ENCODE measurements at places on chromosomes 11 and 22.
A peak's percentile ranks its signal among the peaks of the same experiment; 100 is the strongest.

DNA sequence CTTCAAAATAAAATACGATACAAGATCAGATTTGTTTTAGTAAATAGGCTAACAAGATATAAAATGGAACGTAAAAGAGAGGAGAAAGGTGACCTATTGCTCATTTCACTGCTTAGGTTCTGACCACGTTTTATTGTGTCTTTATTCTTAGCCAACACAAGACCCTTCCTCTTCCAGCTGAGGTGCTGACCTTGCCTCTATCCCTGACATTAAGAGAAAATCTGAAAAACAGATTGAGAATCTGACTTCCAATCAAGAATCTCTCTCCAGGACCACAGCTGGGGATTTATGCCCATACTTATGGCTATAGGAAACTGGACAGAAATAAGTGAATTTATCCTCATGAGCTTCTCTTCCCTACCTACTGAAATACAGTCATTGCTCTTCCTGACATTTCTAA, at the start of gene OR10A5:
Gene OR10A5 (plus strand): TSS at position 301 of the 400 bp plus-strand sequence. CDS start 0 bp downstream, at position 301.
- DNase-seq = no peak

GRCh38 chr11:100575860-100576717, 111.0 kb upstream of the ARHGAP42 start:
- DNase-seq = peak; percentile 34

DNA sequence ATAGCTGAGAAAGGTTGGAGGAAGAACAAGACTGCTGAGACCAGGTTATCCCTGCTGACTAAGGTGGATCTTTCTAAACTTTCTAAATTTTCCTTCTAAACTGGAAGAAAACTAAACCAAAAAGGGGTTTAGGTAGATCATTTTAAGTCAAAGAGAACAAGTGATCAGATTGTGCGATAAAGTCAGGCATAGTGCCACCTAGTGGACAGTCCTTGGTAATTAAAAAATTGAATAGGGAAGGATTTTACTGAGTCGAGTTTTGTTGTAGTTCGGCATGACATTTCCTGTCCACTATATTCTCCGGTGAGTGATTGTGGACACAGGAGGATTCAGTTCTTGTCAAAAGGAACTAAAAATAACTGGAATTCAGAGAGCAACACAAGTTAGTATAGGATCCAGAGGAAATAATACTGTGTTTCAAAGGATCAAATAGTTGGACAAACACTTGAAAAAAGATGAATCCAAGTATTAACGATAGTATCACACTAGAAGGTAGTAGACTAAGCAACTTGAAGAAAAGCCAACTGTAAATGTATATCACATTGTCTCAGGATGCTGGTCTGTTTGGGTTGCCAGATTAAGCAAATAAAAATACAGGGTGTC, 1236.4 kb downstream of the FAM181B start:
- DNase-seq = no peak

- no peak for DNase-seq
Observed at GRCh38 chr11:121024989-121025388, 1.1 kb downstream of the TBCEL start.

DNA sequence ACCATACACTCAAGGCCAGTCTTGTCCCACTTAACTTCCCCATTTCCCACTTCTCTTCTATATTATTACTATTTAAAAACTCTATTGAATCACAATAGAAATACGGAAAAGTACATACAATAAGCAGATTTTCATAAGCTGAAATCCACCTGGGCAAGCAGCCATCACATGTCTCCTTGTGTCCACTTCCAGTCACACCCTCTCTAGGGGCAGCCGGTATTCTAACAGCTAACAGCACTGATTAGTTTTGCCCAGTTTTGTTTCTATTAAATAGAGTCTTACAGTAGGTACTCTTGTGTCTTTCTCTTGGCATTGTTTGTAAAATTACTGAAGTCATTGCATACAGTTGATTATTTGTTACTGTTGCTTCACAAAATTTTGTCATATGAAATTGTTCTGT, 37.8 kb downstream of the PPP6R3 start:
- DNase-seq = no peak

DNA sequence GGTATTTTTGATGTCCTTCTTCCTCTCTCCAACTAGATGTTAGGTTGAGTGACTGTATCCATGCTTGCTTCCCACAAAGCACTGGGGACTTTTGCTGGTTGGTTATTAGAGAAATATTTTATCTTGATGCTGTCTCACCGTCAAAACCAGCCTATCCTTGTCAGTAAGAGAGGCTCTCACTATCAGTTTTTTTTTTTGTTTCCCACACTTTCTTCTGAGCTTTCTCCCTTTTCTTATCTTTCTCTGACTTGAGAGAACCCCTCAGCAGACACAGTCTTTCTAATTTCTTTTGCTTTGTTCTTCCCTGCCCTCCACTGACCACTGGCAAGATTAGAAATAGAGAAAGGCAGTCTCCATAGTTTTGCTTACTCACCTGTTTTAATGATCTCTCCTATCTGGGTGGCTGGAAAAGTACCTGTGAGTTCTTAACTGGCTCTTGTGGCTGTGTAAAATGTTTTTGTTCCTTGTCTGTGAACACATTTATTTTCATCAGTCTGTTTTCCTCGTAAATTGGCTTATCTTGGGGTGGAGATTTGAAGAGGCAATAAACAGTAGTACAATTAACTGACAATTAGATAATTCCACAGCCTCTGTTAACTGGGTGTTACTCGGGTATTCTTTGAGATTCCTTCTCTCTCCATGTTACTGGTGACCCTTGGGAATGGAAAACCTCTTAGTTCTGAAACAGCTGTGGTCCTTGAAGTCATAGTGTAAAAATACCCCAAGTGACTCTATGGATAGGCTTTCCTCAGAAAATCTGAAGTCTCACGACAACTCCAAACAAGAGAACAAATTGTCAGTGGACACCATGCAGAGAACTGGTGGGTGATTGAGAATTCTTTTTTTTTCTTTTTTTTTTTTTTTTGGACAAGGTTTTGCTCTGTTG, at the start of gene NXPE1:
Gene NXPE1 (minus strand): TSS at position 457 of the 886 bp plus-strand sequence. CDS start 8,680 bp downstream, outside the sequence.
- no peak for DNase-seq

DNA sequence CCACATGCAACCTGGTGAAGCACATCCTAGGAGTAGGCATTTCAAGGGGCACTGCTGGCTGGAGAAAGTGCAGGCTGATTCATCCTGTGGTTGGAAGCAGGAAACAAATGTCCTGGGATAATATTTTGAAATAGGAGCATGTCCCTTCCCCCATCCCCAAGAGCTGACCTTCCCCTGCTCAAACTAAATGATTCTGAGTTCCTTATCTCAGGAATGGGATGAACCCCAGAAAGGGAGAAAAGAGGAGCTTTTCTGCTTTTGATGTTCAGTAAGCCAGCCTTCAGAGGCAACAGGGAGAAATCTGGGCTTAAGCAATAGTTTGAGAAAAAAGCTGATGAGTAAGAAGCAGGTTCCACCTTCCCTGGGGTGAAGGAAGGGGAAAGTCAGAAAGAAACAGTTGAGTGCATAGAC, 19.5 kb upstream of the SPON1 start:
- DNase-seq = peak; percentile 27

DNA sequence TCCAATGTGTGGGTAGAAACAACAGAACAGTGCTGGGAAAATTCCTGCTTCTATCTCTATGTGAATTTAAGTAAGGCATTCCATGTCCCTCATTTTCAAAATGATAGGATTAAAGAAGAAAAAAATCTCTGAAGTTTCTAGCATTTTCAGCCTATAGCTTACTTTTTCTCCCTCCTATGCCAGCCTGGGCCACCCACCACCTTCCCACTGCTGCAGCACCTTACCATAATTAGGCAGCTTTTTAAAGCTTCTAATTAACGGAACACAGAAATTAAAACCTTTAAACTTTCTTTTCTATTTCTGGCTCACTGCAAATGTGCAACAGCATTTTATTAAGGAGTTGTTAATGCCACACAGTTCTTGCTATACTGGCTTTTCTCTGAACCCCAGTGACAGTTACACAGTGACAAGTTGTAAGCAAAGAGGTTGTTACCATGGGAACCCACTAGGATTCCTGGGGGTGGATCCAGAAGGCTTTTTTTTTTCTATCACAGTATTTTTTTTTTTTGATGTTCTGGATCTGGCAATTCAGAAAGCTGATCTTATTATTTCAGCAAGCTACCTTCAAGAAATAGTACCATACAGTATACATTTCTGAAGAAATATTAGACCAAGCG, 20.2 kb downstream of the CELF1 start:
- DNase-seq = no peak

GRCh38 chr22:39941601-39942000, 18.6 kb upstream of the TMA7B start:
- no peak for DNase-seq

DNA sequence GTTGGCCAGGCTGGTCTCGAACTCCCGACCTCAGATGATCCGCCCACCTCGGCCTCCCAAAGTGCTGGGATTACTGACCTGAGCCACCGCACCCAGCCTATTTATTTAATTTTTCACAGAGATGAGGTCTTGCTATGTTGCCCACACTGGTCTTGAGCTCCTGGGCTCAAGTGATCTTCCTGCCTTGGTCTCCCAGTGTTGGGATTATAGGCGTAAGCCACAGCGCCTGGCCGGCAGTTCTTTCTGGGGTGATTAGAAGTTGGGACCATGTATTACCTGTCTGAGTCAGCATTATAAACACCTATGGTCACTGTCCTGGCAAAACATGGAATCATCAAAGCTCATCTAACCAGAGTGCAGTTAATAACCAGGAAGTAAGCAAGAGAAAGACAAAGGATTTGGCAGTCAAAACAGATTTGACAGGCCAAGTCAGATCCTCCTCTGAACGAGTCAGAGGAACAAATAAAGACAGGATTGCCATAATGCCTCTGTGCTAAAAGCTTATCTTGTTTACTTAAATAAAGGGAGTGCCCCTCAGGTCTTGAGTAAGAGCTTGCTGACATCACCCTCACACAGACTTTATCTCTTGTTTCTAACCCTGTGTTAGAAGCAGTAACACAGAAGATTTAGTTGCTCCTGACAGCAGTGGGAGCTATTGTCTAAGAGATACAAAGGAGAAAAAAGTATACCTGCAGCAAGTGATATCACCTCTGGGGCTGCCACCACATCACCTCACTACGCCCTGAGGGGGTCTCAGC, 3.7 kb downstream of the SERPIND1 start:
- peak; percentile 79 for DNase-seq

DNA sequence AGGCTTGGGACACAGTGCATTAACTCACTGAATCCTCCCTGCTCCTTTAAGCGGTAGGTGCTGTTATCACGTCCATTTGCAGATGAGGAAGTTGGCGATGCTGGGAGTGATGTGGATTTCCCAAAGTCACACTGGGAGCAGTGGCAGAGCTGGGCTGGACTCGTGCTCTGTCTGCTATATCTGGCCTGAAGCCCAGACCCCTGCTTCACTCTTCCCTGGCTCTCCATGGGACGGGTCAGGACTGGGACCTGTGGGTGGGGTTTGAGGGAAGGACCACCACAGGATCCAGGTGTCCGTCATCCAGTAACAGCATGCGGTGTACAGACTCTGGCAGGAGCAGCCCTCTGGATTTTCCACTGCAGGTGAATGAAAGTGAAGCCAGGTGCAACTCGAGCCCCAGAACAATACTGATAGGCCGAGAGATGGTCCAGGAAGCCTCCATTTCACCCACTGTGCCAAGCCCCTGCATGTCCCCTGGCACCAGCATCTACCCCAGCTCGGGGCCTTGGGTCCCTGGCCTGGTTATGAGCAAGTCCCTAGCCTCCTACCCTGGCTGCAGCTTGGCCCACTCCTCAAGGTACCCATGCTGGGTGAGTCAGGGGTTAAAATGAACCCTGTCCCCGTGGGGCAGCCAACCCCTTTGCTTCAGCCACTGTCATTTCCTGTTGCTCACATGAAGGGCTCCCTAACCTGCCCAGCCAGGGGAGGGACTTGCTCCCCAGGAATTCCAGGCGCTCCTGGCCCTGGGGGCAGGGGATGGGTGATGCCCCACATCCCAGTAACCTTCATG, 4.2 kb downstream of the USP2 start:
- DNase-seq = no peak

GRCh38 chr11:58039589-58039988, 8.8 kb downstream of the OR6Q1 start:
- DNase-seq = no peak

GRCh38 chr11:118846181-118846935, 37.3 kb upstream of the CXCR5 start:
- DNase-seq = no peak

DNA sequence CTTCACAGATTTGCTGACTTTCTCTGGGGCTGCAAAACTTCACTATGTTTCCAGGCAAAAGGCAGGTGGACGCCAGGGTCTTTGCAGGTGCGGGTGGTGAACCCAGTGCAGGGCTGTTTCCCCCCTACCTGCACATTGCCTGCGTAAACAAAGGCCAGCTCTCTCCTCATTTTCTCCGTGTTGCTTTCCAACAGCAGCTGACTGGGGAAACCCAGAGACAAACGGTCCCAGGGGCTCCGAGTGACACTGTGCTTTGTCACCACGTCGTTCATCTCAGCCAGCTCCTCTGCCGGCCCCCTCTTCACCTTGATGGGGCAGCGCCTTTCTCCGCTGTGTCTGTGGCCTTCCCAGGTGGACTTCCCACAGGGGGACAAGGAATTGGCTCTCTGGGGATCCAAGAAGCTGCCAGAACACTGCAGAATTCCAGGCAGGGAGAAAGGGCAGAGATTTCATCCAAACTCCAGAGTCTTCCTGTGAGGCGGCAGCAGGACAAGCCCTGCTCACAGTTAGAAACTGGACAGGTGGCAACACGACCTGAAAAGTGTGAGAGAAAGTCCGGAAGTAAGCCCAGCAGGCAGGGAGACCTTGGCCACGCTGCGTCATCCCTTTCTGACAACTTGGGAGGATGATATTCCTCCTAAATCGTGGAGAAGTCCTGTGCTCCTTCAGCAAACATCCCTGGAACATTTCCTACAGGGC, 1493.7 kb downstream of the TBC1D22A start:
- no peak for DNase-seq

DNA sequence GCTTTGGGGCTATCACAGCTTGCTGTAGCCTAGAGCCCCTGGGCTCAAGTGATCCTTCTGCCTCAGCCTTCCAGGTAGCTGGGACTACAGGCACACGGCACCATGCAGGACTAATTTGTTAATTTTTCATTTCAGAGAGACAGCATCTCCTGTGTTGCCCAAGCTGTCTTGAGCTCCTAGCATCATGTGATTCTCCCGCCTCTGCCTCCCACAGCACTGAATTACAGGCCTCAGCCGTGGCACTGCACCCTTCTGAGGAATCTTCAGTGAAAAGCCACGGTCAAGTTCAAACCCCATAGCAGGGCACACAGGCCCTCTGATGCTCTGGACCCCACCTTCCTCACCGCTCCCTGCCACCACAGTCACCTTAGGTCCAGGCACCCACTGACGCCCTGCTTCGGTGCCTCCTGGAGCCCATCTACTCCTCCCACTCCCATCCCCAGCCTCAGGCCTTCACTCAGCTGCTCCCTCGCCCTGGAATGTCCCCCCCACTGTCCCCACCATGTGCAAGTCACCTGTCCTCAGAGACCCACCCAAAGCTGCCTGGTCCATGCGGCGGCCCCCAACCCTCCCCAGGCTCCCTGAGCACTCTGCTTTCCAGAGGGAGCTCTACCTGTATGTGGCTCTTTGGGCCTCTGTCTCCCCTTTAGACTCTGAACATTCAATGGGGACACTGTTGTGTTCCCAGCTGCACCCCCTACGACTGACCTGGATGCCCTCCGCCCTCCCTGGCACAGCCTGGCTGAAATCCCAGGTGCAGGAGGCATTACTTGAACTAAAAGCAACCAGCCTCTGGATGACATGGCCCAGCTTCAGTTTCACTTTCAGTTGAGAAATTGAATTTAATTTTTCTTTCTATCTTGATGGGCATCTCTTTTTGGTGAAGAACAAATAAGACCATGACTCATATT, 1.6 kb downstream of the APOL2 start:
- no peak for DNase-seq

All from AG09309 (cell line).